Activated T-cell treated with anti-CD3 and anti-CD28 coated beads, Interleukin-2, amount 50 U/mL, for 24 hours (primary cell): ENCODE measurements at places on chromosomes 4 and X.
A peak's percentile ranks its signal among the peaks of the same experiment; 100 is the strongest.

DNA sequence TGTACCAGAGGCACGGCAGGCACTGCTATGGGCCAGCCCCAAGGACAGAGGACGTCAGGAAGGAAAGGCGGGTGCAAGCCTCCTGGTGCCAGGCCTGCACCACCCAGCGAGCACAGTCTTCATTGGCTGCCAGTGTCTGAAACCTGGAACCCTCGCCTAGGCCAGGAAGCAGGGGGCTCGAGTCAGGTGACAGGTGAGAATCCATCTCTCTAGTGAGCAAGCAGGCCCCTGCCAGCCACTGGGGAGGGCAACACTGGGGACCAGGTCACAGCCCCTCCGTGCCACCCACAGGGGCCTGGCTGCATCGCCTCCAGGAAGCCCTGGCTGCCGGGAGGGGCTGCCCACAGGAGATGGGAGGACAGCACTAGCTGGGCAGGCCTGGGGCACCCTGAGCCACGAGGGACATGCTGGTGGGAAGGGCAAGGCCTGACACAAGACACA is 6.9 kb upstream of the HAUS3 start:
- no peak for DNase-seq

DNA sequence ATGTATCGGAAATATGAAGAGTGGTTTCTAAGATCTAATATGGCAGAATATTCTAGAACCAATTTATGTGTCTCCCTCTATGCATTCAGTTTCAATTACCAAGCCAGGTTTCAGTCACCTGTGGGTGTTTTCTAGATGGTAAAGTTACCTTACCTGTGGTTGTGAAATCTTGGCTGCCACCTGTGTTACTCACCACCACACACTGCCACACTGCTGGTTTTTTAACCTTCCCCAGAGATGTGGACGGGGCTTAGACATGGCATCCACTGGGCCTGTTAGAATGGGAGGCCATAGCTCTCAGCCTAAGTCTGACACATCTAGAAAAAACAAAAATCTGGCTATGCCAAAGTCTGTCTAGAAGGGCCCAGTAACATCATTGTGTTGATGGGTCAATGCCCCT is 896.5 kb upstream of the PABPC4L start:
- DNase-seq, result no peak

- no peak for DNase-seq
These were observed 114.0 kb downstream of the IQCM start for GRCh38 chr4:149701435-149702156.

DNA sequence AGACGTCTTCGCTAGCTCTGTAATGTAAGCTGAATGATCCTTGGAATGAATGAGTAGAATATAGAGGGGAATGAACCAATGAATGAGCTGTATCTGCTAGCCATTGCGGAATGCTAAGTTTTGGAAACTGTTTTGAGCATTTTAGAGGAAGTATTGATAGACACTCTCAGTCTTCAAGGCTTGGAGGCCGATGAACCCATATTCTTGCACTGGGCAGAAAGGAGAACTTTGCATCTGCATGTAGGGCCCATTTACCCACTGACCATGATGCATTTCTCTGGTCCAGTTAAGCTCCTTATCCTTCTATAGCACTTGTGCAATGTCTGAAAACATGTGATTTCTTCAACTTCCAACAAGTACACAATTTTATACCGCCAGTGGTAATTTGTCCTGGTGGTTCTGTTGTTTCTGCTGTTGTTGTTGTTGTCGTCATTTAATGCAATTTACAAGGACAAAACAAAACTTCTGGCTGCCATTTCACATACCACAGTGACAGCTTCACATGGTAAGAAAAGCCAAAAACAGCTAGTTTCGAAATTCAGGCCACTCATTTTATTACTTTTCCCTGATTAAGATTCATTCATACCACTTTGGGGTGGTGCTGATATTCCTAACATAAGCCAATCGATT is 85.0 kb upstream of the MTM1 start:
- no peak for DNase-seq

DNA sequence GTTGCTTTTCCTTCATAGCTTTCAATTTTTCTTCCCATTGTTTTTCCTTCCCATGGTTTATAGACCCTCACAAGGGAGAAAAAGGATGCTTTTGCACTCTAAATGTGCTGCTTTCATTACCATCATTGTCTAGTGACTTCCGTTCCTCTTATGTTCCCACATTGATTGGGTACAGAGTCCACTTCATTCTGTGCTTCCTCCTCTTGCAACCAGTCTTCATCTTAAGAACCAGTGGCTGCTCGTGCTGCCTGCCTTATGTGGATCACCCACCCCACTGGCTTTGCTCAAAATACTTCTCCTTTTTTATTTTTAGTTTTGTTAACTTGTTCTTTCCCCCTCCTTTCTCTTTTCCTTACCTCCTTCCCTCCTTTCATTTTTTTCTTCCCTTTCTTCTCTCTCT is 76.5 kb upstream of the BOD1L1 start:
- no peak for DNase-seq

- no peak for DNase-seq
These were observed 161.0 kb downstream of the CPXCR1 start for GRCh38 chrX:88908056-88908455.

GRCh38 chr4:162274354-162274753 is 110.6 kb upstream of the FSTL5 start:
- no peak for DNase-seq

DNA sequence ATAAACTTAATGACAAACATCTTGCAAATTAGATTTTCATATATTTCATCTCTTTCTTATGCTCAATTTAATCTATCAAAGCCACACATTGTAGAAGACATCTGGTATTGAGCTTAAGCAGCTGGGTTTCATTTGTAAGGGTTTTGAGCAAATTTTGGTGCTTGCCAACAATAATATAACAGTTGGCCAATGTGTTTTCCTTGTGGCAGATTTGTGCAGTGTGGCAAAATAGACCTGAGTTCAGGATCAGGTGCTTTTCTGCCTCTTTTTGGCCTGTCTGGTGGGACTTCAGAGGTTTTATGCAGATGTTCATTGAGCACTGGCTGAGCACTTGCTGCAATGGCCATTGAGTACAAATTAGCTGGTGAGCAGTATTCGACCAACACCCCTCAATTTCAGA is 301.9 kb downstream of the BMPR1B start:
- DNase-seq, result no peak

GRCh38 chr4:16227462-16227868 is 1.2 kb upstream of the TAPT1 start:
- DNase-seq, result no peak

GRCh38 chrX:97564496-97564895 is 680.8 kb downstream of the RPA4 start:
- DNase-seq, result no peak

GRCh38 chr4:108620933-108621905 is 843 bp downstream of the RPL34 start:
- DNase-seq, result no peak

- DNase-seq, result no peak
These were observed 106.6 kb downstream of the RASL11B start for GRCh38 chr4:52968691-52969090.

GRCh38 chrX:47200385-47201150 is 6.9 kb downstream of the UBA1 start:
- no peak for DNase-seq

GRCh38 chrX:46626566-46626965 is 53.0 kb downstream of the CHST7 start:
- DNase-seq, result peak; percentile 33

- no peak for DNase-seq
These were observed 482.9 kb downstream of the NAF1 start for GRCh38 chr4:162683659-162684370.
